NB4 (cell line): ENCODE measurements at places on chromosomes 3 and 15.

DNA sequence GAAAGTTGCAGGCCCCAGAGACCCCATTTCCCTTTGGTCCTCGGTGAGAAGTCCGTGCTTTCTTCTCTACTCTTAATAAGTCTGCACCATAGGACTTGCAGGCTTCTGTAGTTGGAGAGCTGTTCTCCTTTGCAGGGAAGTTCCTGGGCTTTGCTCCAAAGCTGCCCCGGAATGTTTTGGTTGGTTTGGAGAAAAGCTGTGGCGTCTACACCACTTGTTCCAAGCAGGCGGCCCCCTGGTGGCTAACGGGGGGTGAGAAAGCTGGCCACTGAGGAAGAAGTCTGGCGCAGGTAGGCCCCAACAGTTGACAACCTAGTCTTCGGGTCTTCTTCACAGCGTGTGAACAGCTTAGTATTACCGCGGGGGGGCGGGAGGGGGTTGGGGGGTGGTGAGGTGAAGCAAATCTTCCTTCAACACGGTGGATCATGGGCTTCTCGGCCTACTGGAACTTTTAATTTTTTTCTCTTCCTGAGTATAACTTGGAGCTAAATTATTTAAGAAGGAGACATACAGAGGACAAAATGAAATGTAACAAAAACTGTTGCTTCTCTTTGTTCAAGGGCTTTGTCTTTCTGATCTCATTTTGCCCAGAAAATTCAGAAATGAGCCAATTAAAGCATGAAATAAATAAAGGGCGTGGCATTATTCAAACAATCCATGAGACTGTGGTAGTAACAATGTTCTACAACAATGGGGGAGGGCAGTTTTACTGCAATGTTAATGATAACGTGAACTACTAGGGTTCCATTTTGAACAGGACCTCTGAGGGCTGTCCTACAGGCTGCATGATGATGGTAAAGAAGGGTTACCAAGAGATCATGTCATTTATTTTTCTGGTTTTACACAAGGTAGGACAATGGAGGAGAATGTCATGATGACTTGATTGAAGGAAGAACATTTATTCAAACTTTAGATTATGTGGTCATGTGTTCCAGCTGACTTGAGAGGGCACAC is 2.2 kb upstream of the THRB start:
- peak; percentile 6 for DNase-seq

DNA sequence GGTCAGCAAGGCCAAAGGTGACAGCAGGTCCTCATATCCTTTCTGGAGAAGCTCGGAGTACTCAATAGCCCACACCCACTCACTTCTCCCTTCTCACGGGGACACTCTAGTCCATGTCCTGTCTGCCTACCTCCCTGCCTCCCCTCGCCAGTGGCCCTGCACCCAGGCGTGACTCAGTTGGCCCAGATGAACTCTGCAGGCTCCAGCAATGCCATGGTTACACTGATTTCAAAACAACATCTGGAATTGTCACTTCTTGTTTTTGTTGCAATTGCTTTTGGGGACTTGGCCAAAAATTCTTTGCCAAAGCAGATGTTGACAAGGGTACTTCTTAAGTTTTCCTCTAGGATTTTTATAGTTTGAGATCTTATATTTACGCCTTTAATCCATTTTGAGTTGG is 13.0 kb downstream of the IL16 start:
- no peak for DNase-seq

DNA sequence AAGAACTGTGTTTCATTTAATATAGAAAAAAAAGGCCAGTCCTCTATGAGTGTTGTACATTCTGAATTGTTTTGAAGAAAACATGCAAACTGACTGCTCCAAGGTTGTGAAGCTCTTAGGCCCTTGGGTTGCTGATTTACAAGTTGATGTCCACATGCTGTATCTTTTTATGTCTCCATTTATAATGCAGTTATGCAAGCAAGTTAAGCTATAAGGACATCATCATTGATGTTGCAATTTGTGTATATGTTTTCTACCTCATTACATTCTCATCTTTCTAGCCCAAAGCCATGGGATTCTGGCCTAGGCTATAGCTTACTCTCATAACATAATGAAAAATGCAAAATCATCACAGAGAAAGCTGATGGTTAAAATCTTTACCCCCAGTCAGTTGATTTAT is 245.7 kb upstream of the AGTR1 start:
- no peak for DNase-seq

GRCh38 chr3:170988378-170988777 is 38.1 kb downstream of the SLC2A2 start:
- no peak for DNase-seq

DNA sequence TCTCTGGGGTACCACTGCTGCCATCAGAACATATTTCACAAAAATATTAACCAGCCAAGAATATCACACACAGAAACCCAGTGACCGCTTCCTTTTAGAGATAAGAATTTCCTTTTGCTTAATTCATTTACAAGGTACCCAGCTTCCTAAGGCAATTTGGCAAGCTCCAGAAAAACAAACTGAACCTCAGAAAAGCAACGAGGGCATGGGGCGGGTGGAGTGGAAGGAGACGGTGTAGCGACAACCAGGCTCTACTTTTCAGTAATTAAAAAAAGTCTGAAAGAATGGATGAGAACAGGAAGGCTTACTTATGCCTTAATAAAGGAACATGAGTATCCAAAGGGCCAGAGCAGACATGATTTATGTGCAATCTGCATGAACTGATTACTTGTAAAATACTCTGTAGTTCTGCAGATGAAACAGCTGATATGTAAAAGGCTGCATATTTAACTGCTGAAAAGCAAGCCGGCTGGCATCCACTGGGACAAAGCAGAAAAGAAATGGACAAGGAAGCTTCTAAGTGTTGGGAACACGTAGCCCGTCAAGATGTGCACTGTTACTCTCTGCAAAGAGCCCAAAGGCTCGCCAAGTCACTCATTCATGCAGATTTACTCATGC is 18.6 kb downstream of the RFTN1 start:
- no peak for DNase-seq

GRCh38 chr3:175288621-175289020 is 429.5 kb downstream of the NAALADL2 start:
- DNase-seq: no peak

GRCh38 chr15:91844341-91844740 is 9.2 kb upstream of the SLCO3A1 start:
- DNase-seq: no peak

DNA sequence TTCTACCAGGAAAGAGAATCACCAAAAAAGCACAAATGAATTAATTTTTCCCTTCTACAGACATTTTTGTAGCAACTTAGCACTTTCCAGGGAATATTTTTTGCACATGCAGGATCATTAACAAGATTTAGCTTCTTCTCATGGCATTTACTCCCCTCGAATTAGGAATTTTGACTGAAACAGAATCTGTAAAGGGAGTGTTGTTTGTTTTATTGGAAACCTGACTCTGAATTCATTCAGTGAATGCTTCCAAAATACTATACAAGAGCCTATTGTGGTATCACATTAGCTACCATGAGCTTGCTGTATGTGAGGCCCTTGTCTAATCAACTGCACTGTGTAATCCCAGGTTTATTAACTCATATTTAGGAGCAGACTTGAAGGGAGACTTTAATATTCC is 130.4 kb upstream of the ATP10A start:
- DNase-seq: no peak

DNA sequence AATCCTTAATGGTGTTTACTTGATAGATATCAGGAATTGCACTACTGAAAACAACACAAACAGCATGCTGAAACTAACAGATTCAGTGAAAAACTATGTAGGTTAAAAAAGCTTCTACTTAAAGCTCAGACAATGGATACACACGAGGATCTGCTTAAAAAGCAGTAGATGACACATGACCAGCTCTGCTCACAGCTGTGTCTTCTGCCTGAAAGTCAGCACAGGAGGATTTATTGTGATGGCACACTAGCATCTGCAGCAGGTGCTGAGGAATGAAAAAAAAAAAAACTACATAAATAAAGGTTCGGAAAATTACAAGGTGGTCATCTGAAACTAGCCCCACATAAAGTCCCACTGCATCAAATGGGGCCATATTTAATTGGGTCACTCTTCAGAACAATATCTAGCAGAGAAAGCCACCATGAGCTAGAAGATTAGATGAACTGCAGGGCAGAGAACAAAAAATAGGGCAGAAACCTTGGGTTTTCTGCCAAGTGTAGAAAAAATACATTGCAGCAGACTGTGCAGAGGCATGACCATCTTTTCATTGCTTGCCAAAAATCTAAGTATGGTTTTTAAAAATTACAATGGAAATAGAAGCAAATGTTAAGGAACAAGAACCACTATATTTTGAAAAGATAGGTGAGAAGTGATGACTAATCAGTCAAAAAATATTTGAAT is 13.2 kb upstream of the GOLM2 start:
- no peak for DNase-seq

DNA sequence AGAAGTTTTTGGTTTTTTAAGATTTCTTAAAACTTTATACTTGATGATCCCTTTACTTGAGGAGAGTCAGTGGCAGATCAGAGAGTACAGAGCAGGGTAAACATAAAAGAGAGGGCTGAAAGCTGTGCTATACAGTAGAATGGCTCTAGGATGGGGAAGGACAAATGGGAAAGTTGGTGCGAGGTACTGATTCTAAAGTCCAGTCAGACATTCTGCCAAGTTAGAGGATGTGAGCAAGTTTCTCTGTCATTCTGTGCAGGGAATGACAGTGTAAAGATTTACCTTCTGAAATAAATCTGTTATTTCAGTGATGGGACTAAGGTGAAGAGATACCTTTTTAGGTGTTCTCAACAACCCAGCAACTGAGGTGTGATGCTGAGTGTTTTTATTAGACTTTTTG is 100.1 kb upstream of the GBE1 start:
- no peak for DNase-seq

DNA sequence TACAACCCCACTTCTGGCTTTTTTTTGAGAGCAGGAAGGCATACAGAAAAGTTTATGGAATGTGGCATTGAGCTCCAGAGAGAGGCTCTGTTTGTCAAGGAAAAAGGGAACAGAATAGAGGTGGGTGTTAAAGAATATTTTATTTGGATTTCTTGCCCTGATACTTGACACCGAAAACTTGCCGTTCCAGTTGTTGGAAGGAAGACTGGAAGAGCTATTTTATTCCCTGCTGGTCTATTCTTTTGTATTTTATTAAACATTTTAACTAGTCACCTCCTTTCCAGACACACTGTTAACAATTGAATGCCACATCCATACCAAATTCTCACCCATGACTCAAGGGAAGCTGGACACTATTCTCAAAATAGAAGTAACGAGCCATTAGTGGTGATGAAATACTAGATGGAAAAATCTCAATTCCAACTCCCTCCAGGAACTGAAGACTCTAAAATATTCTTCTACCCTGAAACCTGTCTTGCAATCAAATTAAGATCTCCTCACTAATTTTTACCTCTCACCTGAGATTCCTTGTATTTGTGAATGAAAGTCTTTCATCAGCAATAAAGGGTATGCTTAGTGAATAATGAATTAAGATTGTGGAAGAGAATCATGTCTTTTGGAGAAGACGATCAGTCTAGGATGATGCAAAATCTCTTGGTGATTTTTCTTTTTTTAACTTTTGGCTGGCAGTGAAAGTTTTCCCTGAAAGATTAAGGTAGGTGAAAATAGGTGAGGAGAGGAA is 28.5 kb downstream of the GREM1 start:
- no peak for DNase-seq

- DNase-seq: no peak
Observed at GRCh38 chr3:120218981-120219380, 66.0 kb downstream of the GPR156 start.

DNA sequence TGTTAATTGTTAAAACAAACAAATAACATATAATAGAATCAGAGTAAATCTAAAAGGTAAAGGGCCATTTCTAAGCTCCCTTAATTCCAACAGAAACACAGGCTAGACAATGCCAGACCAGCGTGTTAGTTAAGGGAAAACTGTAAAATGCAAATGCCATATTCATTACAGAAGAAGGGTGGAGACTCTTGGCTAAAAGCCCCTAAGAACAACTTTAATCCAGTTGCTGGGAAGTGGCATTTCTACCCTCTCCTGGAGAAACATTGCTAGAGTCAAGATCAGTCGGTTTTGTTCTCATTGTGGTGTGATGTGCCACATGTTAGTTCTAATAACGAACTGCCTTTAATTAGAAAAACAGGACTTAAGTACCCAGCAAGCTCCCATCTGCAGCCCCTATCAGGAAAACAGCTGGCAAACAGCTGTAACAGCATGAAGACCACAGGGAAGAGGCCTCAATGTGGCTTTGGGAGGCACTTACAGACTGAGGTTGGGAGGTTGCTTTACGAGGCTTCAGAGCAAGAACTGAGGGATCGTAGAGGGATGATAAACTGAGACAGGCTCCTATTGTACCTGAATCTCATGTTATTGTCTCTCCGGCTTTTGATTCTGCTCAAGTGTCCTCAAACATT is 1134.8 kb downstream of the ROBO1 start:
- DNase-seq: no peak

- no peak for DNase-seq
Observed at GRCh38 chr15:77510066-77511057, 89.7 kb downstream of the HMG20A start.

GRCh38 chr3:127590593-127591465 is at the start of gene TPRA1:
TSS of gene TPRA1 (minus strand) at chr3:127590733. CDS start at chr3:127580146, 10,587 bp downstream.
- DNase-seq: peak; percentile 98

- no peak for DNase-seq
Observed at GRCh38 chr3:122468896-122469533, 45.7 kb downstream of the KPNA1 start.

DNA sequence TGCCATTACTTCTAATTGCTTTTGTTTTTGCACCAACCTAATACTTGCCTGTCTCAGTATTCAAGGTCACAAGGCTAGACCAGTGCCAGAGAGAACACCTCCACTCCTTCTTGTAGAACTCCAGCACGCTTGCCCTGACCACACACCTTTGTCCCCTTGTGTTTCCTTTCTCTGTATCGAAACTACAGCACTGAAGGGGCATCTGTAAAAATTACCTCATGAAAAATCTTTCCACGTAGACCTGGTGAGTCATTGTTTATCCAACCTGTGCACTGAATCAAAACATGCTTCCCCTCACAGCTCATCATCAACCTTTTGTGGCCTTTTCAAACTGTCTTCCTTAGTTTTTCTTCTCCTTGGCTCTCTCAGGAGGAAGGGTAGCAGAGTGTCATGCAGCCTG is 259.5 kb downstream of the THRB start:
- no peak for DNase-seq

- DNase-seq: peak; percentile 69
Observed at GRCh38 chr3:11290743-11291680, 18.8 kb downstream of the ATG7 start.

GRCh38 chr3:12970684-12971083 is 102.5 kb downstream of the IQSEC1 start:
- DNase-seq: no peak

DNA sequence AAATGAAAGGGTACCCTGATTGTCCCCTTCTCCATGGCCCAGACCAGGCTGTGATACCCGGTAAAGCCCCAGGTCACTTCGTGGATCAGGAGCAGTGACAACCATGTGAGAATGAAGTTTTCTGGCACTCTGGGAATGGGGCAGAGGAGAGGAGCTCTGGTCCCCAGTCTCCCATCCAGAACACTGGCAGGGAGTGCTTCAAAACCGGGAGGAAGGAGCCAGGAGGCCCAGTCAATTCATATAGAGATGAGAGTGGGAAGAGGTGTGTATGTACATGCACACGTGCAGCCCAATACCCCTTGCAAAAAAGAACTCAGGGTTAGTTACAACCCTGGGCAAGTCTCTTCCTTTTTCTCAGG is 101.4 kb upstream of the TLE3 start:
- no peak for DNase-seq
